ENCODE measurements at places on chromosomes 1 and 21.

DNA sequence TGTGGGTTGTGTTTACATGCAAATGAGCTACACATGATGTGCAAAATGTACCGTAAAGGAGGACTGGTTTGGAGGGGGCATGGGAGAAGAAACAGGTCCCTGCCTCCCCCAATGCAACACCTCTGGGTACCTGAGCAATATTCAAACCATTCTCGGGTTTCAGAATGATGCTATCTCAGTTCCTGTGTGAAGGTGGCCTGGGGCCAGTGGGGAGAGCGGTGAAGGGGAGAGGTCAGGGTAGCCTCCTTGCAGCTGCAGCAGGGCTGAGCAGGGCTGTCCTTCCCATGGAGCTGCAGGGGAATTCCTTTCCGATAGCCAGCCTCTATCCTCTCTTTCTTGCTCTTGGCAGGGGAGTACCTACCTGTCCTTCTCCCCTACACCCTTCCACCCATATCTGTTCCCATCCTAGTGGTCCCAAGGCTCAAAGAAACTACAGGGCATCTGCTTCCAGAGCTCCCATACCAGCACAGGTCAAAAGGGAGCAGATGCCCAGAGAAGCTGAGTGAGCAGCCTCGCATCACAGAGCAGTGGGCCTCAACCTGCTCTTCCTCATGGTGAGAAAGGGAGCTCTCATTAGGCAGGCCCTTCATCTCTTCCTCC lies 11.9 kb downstream of the MEF2D start:
- DNase-seq: no peak

DNA sequence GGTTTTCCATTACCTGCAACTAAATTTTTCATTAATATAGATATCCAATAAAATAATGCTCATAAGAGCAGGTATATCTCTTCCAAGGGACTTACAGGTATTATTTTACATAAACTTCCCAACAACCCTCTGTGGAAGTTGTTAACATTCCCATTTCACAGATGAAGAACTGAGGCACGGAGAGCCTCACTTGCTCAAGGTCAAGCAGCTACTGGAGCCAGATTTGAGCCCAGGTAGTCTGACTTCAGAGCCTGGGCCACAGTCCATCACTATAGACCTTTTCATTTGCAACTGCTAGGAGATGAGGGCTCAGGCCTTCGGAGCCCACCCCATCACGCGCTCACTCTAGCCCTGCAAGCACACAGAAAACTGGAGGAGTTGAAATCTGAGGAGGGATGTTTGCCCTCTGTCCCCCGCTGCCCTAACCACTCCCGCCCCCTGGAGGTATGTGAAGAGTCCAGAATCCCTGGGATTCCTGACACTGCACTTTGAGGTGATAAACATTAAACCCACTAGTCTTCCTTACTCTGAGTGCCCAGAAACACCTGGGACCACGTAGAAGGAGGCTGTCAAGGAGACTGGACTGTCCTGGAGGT lies 11.7 kb upstream of the ALPL start:
- no peak for DNase-seq

DNA sequence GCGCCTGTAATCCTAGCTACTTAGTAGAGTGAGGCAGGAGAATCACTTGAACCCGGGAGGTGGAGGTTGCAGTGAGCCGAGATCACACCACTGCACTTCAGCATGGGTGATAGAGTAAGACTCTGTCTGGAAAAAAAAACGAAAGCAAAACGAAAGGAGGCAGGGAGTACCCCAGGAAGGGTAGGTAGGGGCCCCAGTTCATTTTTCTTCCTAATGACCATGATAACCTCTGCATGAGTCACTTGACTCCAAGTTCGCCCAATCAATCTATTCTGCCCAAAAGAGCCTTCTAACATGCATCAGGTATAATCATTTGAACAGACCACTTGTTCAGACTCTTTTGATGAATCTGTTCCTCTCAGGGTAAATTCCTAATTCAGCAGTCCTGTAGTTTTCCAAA lies 13.2 kb upstream of the TMEM201 start:
- DNase-seq: no peak

DNA sequence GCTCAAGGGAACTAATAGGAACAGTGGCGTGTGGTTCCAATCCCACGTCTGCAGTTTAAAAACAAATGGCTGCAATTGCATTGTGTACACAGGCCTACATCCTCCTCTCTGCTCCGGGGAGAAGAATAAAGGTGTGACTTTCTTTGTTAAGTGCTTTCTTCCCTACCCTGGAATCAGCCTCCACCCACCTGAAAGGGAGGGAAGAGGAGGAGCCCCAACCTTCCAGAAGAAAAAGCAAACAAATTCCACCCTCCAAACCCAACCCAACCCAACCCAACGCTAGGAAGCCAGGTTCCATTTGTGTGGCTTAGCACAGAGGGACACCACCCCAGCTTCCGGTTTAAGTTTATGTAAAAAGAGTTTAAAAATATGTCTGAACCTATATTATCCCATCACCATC lies 11.8 kb upstream of the BACE2 start:
- no peak for DNase-seq

DNA sequence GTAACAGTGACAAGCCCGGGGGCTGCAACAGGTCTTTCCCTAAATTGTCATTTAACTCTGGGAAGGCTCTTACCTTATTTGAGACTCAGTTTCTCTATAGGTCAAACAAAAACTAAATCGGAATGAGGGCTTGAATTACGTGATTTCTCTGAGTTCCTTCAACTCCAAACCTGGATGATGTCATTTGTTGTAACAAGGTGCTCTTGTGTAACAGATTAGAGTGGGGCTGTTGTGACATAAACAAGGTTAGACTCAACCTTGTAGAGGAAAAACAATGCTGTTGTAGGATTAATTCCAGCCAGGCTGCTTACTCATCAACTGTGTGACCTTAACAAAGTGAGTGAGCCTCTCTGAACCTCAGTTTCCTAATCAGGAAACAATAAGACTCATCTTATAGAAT lies 74.4 kb downstream of the SUSD4 start:
- no peak for DNase-seq
